ENCODE measurements at places on chromosomes 1 and 21.

- no peak for DNase-seq
These were observed 515.9 kb downstream of the PLPP3 start for GRCh38 chr1:56063461-56063860.

DNA sequence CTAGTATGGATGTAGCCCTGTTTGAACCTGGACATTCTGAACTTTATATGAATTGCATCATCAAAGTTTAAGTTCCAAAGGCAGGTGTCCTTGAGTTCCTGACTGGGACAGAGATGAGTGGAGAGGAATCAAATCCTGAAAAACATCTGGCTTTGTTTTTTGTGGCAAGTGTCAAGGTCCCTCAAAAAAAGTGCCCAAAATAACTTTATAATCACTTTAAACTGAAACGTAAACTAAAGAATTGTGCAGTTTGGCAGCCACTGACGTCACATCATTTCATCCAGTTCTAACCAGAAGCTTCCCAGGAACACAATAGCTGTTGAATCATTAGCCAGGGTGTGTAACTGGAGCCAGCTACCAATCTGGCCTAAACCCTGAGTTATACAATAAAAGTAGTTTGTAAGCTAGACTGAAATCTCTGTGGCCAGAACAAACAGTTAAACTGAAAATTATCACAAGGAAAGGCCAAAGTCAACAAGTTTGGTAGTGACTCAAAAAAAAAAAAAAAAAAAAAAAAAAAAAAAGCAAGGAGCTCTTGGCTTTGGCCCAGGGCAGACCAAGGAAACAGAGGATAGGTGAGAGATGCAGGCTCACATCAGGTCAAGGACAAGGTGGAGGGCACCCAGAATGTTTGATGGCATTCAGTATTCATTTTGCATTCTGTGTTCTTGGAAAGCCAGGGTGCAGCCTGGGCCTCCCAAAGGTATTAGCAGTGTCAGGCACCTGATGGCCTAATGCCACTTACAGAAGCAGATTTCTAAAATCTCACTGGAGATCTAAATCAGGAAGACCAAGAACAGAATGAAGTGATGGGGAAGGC, 74.3 kb downstream of the TNFSF18 start:
- DNase-seq: no peak

DNA sequence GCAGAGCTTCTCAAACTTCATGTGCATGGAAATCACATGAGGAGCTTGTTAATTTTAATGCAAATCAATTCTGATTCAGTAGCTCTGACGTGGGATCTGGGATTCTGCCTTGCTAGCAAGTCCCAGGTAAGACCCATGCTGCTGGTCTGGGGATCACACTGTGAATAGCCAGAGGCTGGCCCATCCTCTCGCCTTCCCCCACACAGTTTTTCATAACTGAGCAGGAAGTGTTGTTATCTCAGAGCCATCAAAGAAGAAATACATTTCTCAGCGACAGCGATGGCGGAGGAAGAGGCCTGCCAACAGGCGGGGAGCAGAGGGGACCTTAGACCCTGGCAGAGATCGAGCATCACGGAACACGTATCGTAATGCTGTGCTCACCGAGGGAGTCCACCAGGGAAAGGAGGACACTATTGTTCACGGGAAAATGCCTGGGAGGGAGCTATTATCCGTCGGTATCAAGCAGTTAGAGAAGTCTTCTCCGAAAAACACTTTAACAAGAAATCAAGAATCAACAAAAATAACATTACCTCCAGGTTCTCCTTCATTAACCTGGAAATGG, 268.9 kb upstream of the TMEM51 start:
- DNase-seq: no peak

GRCh38 chr1:157163273-157164127, 25.3 kb upstream of the ETV3 start:
- DNase-seq: peak; percentile 56

DNA sequence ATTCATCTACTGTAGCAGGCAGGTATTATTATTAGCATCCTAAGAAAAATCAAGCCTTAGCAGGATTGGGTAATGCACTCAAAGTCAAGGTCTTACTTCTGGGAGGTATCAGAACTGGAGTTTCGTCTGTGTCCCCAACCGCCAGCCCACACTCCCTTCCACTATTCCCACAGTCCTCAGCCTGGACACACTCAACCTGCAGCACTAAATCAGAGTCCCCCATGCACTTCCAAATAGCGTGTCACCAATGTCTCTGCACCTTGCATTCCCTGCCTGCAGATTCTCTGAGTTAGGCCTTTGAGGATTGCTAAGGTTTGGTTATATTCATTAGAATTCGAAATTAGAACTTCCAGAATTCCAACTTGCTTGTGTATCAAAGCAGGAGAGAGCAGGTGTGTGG, 3.9 kb downstream of the LYPD8 start:
- no peak for DNase-seq

DNA sequence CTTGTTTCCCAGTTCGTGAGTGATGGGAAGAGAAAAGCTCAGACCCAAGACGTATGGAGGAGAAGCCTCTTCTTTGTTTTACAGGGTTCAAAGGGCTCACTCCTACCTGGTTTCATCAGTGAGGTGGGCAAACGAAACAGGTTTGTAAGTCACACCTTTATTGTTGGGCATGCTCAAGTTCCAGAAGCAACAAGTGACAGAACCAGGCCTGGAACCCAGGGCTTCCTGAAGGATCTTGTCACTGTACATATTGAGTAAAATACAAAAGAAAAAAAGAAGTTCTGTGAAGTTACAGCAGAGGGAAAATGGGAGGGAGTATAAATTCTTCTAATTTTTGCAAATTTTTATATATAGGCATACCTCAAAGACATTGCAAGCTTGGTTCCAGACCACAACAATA, 320.9 kb upstream of the PROX1 start:
- no peak for DNase-seq

- no peak for DNase-seq
These were observed 250.2 kb upstream of the FGGY start for GRCh38 chr1:59046730-59047157.

DNA sequence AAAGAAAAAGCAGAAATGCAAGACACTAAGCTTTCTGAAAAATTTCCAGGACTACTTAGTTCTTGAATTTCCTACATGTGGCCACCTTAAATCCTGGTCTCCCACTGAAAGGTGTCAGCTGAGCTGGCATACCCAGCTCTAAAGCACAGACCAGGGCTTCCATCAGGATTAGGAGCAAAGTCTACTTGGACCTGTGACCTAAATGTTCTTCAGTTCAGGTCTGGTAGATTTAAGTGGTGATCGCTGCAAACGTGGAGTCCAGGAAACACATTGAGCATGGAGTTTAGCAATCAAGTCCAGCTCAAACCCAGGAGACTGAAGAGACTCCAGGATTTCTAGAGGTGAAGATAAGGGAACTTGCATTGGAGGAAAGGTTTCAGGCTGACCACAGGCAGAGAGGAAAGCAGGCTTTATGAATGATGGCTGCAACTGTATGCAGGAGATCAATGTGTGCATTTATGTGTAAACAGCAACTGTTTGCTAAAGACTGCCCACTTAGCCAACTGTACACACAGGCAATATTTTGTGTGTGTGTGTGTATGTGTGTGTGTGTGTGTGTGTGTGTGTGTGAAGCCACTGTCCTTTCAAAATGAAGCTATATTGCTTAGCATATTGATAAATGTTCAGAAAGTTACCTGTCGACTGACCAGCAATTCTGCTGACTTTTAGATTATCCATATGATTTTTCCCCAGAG, 75.2 kb downstream of the LMX1A start:
- DNase-seq: no peak

GRCh38 chr1:168097921-168098528, 38.7 kb downstream of the GPR161 start:
- no peak for DNase-seq

GRCh38 chr1:167157114-167157513, 63.2 kb downstream of the STYXL2 start:
- DNase-seq: no peak

GRCh38 chr1:172477216-172477615, 33.3 kb upstream of the PIGC start:
- no peak for DNase-seq

- peak; percentile 8 for DNase-seq
These were observed 39.9 kb upstream of the ABCA4 start for GRCh38 chr1:94160811-94161210.

DNA sequence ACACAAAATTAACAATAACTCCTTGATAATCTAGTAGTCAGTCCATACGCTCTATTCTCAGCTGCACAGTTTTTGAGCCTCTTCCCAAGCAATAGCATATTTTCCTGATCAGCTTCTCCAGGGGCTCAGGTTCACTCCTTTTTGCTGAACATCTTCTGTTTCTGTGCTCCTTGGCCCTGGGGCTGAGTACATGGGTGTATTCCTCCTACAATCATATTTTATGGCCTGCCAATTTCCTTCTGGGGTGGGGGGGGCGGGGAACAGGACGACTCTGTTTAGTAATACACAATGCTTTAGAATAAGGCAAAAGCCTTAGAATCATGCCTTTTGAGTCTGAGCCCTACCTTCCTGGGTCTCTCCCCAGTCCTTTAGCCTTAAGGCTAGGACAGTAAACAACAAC, 8.5 kb downstream of the CLDN19 start:
- no peak for DNase-seq

DNA sequence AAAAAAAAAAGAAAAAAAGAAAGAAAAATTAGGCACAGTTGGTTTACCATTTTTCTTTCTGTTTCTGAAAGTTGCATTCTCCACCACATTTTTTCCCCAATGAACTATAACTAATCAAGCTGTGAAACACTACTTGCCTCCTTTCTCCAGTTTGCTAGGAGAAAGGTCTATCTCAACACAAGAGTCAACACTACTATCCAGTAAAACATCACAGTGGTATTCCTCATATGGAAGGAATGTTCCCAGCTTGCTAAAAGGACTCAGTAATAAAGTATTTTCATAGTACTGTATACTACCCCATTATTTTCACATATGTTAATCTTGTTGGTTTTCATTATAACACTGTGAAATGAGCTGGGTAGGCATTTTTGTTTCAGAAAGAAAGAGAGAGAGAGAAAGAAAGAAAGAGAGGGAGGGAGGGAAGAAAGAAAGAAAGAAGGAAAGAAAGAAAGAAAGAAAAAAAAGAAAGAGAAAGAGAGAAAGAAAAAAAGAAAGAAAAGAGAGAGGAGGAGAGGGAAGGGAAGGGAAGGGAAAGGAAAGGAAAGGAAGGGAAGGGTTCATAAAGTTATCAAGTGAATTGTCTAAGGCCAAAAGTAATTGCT, 7.9 kb downstream of the PTGER3 start:
- DNase-seq: no peak

GRCh38 chr21:26070822-26071425, 99.6 kb downstream of the APP start:
- peak; percentile 21 for DNase-seq

GRCh38 chr1:72122099-72122880, 160.0 kb downstream of the NEGR1 start:
- DNase-seq: peak; percentile 66

DNA sequence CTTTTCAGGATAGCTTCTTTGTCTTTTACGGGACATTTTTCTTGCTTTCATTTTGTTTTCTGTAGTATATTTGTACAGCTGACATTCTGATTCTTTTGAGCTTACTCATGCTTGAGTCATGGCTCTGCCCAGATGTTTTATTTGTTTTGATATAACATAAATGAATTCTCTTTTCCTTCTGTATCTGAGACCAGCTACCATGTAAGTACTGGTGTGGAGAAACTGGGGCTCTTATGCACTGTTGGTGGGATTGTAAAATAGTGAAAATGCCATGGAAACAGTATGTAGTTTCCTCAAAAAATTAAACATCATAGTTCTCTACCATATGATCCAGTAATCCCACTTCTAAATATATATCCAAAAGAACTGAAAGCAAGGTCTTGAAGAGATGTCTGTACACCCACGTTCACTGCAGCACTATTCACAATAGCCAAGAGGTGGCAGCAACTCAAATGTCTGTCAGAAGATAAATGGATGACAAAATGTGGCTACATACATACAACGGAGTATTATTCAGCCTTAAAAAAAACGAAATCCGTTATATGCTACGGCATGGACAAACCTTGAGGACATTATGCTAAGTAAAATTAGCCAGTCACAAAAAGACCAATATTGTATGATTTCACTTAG, 61.4 kb downstream of the EIF2B3 start:
- no peak for DNase-seq

- no peak for DNase-seq
These were observed 4.8 kb downstream of the ACP6 start for GRCh38 chr1:147665521-147665920.

DNA sequence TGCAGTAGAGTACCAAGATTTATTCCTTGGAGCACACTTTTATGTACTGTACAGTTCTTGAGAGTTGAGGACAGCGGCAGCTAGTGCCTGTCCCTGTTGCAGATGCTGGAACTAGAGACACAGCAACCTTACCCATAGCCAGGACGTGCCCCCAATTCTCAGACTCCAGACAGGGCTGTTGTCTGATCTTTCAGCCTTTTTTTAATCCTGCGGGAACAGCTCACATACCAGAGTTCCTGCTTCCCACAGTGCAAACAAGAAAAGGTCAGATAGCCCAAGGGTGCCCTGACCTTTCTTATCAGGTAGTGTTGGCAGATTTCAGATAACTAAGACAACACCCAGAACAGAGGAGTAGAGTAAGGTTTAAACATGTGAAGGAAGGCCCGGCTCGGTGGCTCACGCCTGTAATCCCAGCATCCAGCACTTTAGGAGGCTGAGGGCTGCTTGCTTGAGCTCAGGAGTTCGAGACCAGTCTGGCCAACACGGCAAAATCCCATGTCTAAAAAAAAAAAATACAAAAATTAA, 78.5 kb downstream of the DOP1B start:
- no peak for DNase-seq

DNA sequence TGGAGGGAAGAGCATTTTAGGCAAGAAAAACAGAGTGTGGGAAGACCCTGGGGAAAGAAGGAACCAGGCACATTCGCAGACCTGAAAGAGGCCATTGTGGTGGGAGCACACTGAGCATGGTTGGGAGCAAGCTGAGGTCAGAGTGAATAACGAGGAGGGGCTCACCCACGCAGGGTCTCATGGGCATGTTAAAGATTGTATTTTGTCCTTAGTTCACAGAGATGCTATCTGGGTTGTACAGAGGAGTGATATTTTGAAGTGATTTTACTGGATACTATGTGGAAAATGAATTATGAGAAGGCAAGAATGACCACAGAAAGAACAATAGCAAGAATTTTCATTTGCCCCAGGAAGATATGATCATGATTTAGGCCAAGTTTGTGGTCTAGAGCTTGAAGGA, 578.3 kb upstream of the NR5A2 start:
- no peak for DNase-seq
